ENCODE measurements at places on chromosomes 1 and 21.

- ATAC-seq: no peak
Observed at GRCh38 chr1:245926888-245927287, 580.2 kb downstream of the SMYD3 start.

DNA sequence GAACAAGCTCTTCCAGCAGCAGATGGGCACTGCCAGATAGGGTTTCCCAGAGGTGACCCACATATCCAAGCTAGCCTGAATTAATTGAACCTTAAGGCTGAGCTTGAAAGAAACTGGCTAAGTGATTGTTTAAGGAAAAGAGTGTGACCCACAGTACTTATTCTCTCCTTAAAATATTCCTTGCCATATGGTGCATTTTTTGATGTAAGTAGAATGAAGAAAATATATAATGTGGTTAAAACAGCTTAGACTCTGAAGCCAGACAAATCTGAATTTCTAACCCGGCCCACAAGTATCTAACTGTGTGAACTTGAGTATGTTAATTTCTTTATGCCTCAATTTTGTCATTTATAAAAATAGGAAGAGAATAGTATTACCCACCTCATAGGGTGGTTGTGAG lies 4.9 kb downstream of the PPP1R8 start:
- ATAC-seq: no peak

DNA sequence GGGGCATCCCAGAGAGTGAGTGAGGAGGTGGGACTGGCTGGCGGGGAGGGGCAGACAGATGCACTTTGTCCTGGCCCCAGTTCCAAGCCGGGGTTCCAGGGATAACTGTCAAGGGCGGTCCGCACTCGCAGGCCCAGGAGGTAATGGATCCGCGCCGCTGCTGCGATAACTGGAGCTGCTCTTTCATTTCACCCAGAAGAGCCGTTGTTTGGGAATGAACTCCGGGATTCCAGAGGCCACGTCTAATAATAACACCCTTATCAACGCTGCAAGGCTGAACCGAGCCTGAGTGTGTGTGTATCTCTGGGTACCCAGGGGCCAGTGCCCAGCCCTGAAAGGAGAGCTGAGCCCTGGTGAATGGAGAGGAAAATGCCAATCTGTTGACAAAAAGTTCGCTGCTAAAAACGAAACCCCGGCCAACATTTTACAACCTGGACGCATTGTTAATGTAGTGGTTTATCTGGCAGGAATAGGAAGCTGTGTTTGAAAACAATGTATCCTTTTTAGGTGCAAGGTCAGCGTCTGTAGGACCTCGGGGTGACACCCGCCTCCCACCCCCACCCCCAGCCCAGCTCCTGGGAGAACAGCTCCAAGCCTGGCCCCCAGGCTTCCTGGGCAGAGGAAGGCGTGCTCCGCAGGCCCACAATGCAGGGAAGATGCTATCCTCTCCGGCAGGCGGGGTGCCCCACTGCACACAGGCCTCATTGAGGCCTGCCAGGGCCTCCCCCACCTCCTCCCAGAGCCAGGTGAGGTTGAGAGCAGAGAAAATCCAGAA lies 119.7 kb downstream of the PROX1 start:
- ATAC-seq: no peak

GRCh38 chr21:27570306-27570868 lies 603.5 kb upstream of the ADAMTS5 start:
- ATAC-seq: no peak

GRCh38 chr1:208682664-208683013 lies 438.5 kb upstream of the PLXNA2 start:
- no peak for ATAC-seq

DNA sequence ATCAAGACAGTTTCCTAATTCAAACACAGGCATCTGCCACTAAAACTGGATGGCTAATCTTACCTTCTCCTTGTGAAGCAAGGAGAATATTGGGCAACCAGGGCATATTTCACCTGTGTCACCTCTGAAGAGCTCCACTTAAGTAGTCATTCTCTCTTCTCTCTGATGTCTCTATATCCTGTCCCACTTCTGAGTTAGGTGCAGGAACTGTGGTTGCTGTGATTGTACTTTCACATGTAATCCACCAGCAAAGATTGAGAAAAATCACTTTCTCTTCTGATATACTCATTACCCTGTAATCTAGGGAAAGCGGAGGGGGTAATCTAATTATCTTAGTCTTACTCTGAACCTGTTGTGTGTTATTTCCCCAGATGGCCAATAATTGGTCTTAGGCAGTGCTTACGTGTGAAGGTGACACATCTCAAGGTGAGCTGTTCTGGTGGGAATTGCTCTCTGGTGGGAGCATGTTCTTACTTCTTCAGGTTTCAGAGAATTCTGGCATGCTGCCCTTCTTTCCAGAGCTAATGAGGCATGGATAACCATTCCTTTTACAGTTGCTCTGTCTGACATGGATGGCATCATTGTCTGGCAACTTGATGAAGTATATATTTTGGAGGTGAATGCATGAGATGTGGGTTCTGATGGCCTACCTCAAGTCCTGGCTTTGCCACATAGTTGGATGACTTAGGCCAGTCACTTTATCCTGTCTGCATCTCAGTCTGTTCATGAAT lies 12.0 kb downstream of the XCL2 start:
- ATAC-seq: peak; percentile 84

DNA sequence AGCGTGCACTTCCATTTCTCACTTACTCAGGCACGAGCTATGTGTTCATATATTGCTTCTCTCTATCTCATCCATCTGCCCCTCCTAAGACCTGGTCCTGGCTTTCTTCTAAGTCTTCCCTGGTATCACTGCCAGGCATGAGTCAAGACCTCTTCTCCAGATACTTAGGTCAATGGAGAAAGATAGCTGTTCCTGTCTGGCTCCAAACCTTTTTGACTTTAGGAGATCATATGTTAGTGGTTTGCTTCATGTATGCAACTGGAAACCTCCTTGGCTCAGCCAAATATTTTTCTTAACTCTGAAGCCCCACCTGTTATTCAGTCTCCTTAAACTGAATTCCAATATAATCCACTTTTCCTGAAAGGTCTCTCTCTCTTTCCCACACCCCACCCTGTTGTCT lies 211.6 kb upstream of the PTBP2 start:
- ATAC-seq: no peak

DNA sequence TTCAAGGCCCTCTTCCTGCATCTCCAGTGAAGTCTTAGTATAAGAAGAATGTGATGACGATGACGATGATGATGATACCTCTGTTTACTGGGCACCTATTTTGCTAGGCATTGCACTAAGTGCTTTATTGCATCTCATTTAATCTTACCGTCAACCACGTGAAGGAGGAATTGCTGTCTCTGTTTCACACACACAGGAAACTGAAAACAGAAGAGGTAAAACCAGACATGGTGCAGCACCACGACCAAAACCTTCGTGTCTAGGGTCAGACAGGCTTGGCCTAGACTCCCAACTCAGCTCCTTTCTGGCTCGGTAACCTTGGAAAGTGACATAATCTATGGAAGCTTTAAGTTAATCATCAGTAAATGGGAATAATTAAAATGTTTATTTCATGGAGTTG lies 20.7 kb upstream of the KCNA2 start:
- no peak for ATAC-seq

DNA sequence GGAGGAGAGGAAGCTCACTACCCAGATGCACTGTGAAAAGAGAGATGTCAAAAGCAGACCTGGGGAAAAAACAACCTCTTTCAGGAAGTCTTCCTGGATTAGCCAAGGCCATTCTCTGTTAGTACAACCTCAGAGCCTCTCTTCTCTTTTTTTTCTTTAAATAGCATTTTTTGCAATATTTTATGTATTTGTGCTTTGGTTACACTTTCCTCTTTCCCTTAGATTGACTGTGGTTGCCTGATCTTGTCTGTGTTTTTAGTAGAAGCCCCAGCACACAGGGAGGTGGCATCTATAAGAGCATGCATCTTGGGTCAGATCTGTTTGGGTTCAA lies 18.8 kb downstream of the SLC26A9 start:
- ATAC-seq: no peak

DNA sequence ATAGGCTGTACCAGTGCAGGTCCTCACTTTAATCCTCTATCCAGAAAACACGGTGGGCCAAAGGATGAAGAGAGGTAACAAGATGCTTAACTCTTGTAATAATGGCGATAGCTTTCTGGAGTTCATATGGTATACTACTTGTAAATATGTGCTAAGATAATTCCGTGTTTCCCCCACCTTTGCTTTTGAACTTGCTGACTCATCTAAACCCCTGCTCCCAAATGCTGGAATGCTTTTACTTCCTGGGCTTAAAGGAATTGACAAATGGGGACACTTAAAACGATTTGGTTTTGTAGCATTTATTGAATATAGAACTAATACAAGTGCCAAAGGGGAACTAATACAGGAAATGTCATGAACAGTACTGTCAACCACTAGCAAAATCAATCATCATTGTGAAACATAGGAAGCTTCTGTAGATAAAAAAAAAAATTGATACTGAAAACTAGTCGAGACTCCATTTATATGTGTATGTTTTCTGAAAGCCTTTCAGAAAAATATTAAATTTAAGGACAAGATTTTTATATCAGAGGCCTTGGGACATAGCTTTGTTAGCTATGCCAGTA lies 7.0 kb downstream of the SOD1 start:
- no peak for ATAC-seq

GRCh38 chr1:56901716-56902115 lies 47.1 kb downstream of the C8A start:
- no peak for ATAC-seq

DNA sequence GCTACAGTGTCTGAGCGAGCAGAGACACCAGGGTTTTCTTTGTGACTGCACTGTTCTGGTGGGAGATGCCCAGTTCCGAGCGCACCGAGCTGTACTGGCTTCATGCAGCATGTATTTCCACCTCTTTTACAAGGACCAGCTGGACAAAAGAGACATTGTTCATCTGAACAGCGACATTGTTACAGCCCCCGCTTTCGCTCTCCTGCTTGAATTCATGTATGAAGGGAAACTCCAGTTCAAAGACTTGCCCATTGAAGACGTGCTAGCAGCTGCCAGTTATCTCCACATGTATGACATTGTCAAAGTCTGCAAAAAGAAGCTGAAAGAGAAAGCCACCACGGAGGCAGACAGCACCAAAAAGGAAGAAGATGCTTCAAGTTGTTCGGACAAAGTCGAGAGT lies 2.7 kb downstream of the ZBTB18 start:
- ATAC-seq: no peak

DNA sequence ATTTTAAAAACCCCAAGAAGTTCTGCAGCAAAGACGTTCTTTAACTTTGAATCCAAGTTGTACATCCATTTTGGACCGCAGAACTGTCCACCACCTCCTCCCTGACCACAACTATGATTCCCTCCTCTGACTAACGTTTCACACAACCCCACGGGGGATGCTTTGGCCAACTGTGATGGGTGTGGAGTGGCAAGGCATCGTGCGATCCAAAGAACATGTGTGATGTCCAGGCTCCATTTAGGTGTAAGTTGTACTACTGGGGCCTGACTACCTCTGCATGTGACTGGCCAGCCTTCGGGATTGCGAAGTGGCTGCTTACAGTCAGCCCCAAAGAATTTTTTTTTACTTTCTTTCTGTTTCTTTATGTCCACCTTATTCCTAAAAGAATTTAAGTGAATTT lies 6.7 kb downstream of the KCNJ15 start:
- ATAC-seq: no peak

- no peak for ATAC-seq
Observed at GRCh38 chr1:228875741-228876140, 140.5 kb downstream of the RHOU start.

GRCh38 chr1:184409011-184409410 lies 22.2 kb downstream of the C1orf21 start:
- no peak for ATAC-seq

- ATAC-seq: no peak
Observed at GRCh38 chr1:245615001-245615400, 460.2 kb downstream of the KIF26B start.

GRCh38 chr1:111758373-111758772 lies 2.7 kb downstream of the DDX20 start:
- ATAC-seq: no peak

- no peak for ATAC-seq
Observed at GRCh38 chr1:6386371-6386949, 7.1 kb downstream of the ACOT7 start.

DNA sequence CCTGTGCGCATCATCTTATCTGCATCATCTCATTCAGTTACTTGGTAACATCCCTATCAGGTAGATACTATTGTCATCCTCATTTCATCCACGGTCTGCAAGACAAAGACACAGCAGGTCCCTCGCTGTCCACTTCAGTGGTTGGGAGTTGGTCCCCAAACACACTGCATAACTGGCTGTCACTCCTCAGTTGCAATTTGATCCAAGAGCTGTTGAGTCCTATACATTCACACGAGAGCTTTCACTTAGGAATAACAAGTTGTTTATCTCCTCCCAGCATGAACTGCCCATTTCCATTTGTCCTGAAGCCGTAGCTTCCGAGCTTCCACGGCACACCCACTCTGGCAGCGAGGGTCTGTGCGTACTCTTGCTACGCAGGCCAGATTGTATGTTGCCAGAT lies 472.0 kb downstream of the CAMTA1 start:
- ATAC-seq: no peak

- no peak for ATAC-seq
Observed at GRCh38 chr21:35512346-35512745, 463.2 kb upstream of the RUNX1 start.

DNA sequence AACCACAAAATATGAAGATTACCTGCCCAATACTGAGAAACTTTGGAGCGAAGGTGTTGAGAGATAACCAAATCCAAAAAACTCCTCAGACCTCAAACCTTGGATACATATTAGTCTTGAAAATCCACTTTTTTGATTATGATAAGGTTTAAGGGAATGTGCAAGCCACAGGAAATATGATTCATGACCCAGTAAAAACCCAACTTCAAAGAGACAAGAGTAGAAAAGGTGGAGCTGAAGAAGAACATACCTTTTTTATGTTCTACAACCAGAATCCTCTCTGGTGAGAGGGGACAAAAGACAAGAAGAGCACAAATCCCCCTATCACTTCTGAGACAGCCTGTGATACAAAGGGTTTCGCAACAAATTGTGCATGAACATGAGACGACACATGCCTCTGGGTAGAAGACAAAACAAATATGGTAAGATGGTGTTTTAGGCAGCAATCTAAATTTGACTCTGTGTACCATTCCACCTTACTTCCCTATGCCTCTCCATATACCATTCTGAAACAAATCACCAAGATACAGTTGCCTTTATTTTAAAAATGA lies 37.3 kb downstream of the COL24A1 start:
- no peak for ATAC-seq

GRCh38 chr1:244836135-244836521 lies 670 bp downstream of the COX20 start:
- ATAC-seq: no peak

DNA sequence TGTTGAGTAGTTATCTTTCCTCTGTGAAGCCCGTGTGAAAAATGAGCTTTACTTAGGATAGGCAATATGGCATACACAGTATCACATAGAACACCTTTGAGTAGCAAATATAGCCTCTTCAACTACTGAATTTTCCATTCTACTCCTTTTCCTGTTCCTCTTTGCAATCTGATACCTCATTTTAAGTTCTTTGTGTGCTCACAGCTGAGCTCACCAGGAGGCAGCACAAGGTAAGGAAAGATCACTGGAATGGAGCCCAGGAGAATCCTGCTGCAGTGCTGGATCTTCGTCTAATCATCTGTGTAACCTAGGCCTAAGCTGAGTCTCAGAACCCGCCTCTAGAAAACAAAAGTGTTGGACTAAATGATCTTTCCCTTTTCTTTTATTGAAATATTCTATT lies 171.0 kb downstream of the LRRC40 start:
- ATAC-seq: no peak

GRCh38 chr1:66938613-66939012 lies 13.8 kb downstream of the MIER1 start:
- no peak for ATAC-seq

Measured in activated CD4-positive, CD25-positive, alpha-beta regulatory T cell treated with anti-CD3 and anti-CD28 coated beads, Interleukin-2, amount 50 U/mL, for 24 hours (primary cell).